Spinal cord (tissue), 10 donors: ENCODE measurements at places on chromosomes 4 and X. TPM values are rescaled to one million over a fixed set of nuclear protein-coding genes. Genes with fewer than 3 reads are reported as not detected.

GRCh38 chrX:23386726-23387125 is 52.1 kb downstream of the PTCHD1 start:
- no peak for DNase-seq

GRCh38 chr4:111945014-111945413 is 200.2 kb upstream of the FAM241A start:
- no peak for DNase-seq

DNA sequence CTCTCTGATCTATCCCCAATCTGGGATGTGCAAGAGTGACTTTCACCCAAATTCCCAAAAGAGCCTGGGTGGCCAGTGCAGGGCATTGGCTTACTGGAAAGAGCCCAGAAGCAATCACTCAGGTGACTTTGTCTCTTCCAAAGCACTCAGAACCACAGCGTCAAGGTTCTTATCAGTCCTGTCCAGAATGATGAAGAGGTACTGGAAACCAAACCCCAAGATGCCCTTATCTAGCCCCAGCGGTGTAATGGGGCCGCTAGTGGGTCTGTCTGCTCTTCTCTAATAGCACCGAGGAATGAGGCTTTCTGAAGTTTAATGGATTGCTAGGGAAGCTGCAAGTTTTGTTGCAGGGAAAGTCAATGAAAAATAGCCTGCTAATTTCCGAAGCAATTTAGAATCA is 21.6 kb downstream of the CLNK start:
- DNase-seq, result no peak

GRCh38 chr4:141789716-141790115 is 153.3 kb downstream of the IL15 start:
- DNase-seq, result no peak

- DNase-seq, result no peak
These were observed 99.1 kb upstream of the USP38 start for GRCh38 chr4:143085659-143086058.

DNA sequence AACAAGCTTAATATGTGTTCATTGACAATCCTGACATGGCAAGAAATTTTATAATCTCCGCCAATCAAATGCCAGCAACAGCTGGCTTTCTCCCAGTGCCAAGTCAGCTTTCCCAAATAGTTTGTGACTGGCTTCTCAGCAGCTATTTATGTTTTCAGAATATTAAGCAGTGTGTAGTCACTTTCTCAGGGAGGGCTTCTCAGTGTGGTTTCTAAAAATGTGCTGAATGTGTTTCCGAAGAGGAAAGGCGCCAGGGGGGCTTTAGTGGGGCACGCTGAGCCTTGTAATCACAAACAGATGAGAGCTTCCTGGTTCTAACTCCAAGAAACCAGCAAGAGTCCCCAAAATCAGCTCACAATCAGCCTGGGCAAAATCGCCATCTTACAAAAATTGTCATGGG is 258.7 kb upstream of the CPEB2 start:
- no peak for DNase-seq

DNA sequence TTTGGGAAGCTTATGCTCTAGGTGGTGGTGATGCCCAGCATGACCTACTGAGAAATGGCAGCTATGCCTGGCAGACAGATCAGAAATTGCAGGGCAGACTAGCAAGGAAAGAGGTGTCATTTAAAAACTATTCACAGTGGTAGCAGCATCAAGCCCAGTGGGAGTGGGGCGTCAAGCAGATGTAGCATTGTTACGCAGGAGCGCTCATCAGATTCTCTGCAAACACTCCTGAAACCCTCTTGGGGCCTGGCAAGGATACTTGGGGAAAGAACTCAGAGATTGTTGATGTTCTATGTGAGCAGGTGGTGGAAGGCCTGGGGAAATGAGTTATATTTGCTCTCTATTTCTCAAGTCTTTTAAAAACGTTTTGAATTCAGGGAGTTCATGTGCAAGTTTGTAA is 437.6 kb downstream of the RAPGEF2 start:
- DNase-seq, result no peak

GAGE12J gene
- total RNA-seq, result not detected
